Stimulated activated naive CD4-positive, alpha-beta T cell (primary cell): ENCODE measurements at places on chromosomes 13 and 19.

GRCh38 chr13:95106562-95106961, 194.7 kb downstream of the ABCC4 start:
- no peak for DNase-seq

DNA sequence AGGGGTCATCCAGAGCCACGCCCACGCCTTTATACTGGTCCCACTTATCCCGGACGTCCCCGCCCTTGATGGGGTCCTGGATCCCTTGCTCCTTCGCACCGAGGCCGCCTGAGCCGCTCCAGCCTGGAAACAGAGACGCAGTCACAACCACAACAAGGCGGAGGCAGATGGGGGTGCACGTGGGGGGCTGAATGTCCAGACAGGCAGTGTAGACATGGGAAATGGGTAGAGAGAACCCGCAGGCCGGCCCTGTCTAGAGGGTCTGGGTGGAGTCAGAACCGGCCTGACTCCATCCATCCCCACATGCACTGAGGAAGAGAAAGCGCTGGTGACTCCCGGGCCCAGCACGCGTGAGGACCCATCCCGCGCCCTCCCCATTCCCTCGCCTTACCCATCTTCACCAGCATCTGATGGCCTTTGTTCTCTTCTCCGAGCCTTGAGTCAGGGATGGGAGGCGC, 23.0 kb downstream of the CHERP start:
- no peak for DNase-seq

- no peak for DNase-seq
These were observed 1168.4 kb downstream of the SLITRK1 start for GRCh38 chr13:82713687-82714405.

- no peak for DNase-seq
These were observed 55.5 kb downstream of the MLLT1 start for GRCh38 chr19:6224308-6224675.

GRCh38 chr13:93824286-93824685, 597.7 kb downstream of the GPC6 start:
- DNase-seq = no peak

GRCh38 chr19:38162094-38162493, 61.9 kb downstream of the DPF1 start:
- no peak for DNase-seq
